Activated CD8-positive, alpha-beta memory T cell treated with anti-CD3 and anti-CD28 coated beads for 36 hours (primary cell): ENCODE measurements at places on chromosomes 2 and 18. TPM values are rescaled to one million over a fixed set of nuclear protein-coding genes. Genes with fewer than 3 reads are reported as not detected.

DYNC1I2 gene
- 47.3 TPM for total RNA-seq

ANKRD30BL gene
- total RNA-seq: not detected

SAG gene
- not detected for total RNA-seq

RAX gene
- total RNA-seq: not detected

DSC3 gene
- 0.06 TPM for total RNA-seq

CCDC74B gene
- total RNA-seq: 0.70 TPM

ALK gene
- not detected for total RNA-seq
